Activated effector memory CD4-positive, alpha-beta T cell treated with anti-CD3 and anti-CD28 coated beads, Interleukin-2, amount 50 U/mL, for 16 hours (primary cell): ENCODE measurements at places on chromosomes 12 and 14.
A peak's percentile ranks its signal among the peaks of the same experiment; 100 is the strongest.

DNA sequence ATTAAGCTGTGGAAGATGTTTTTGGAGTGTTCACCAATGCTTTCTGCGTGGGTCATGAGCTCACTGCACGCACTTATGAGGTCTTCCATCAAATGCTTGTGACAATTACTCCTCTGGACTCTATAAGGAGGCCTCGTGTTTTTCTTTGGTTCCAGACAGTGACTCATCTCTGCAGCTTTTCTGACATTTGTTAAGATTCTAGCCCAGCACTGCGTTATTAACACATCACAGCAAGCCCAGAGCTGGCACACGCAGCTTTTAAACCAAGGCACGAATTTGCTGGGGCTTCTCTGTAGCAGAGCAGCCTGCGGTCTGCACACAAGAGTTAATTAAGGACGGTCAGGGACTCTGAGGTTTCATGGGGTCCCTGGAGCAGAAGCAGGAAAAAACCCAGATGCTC, 16.9 kb downstream of the MEG3 start:
- no peak for DNase-seq

DNA sequence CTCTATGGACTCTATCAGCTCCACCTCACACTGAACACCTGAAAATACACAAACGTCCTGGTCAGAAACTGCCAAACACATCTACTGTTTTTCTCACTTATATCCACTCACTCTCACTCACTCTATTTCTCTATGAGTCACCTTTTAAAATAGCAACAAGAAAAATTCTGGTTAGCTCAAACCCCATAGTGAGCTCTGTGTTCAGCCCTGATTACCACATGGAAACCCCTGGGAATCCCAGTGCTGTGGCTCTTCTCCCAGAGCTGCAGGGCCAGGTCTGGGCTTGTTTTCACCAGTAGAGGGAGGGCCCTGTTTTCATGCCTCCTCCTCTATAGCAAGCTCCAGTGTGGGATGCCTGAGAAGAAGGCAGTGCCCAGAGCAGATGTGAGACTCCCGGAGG, 1126.1 kb downstream of the TMEM121 start:
- no peak for DNase-seq

GRCh38 chr12:15693228-15693911, 95.8 kb downstream of the EPS8 start:
- DNase-seq = no peak

GRCh38 chr14:53962953-53963319, 6.3 kb upstream of the BMP4 start:
- DNase-seq = no peak

GRCh38 chr14:51546603-51547258, 105.0 kb upstream of the FRMD6 start:
- DNase-seq = no peak

- no peak for DNase-seq
These were observed 17.3 kb downstream of the MAP3K9 start for GRCh38 chr14:70791971-70792370.

- no peak for DNase-seq
These were observed 2.6 kb downstream of the TRMT61A start for GRCh38 chr14:103531421-103532215.

- no peak for DNase-seq
These were observed 115.9 kb upstream of the PELI2 start for GRCh38 chr14:56002342-56002741.

- DNase-seq = peak; percentile 56
These were observed 63.4 kb downstream of the BEGAIN start for GRCh38 chr14:100523843-100524169.

- no peak for DNase-seq
These were observed 36.5 kb downstream of the CMKLR1 start for GRCh38 chr12:108302403-108303311.

- no peak for DNase-seq
These were observed 57.5 kb upstream of the PIWIL1 start for GRCh38 chr12:130280231-130280630.

DNA sequence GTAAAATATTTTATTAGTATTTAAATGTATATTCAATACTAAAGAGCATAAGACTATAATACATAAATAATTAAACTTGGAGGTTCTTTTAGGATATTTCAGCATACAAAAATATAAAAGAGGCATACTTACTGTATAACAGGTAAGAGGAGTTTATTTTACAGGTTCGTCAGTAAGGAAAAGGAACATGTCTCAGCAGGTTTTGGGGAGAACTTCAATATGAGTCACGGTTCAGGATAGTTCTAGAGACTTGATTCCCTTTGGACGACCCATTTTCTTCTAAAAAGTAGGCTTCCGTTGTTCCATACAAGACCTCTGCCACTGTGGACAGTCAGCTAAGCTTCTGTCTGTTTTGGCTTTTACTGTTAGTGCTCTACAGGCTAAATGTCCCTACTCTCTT, 181.1 kb downstream of the ALX1 start:
- DNase-seq = no peak

DNA sequence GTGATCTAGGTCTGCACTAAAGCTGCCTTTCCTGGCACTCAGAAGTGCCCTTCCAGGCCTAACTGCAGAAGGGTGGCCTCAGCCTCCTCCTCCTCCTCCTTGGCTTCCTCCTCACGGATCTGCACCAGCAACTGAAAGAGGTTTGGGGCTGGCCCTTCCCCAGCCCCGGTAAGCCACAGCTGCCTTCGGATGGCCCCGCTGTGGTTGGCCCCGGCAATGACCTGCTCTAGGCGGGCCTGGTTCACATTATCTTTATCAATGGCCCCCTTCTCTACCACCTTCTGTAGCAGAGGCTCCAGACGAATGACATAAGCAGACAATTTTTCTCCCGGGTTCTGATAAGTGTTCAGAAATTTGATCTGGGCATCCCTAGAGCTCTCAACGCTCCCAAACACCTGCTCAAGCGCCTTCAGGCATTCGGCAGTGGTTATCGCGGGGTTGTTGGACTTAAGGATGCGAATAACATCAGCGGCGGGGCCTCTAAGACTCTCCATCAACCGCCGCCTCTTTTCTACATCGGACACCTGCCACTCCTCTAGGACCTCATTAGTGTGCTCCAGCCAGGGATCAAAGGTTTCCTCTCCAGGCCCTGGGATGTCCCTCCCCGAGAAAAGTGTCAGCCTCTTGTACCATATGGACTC, 1.5 kb downstream of the PNMA1 start:
- peak; percentile 73 for DNase-seq

DNA sequence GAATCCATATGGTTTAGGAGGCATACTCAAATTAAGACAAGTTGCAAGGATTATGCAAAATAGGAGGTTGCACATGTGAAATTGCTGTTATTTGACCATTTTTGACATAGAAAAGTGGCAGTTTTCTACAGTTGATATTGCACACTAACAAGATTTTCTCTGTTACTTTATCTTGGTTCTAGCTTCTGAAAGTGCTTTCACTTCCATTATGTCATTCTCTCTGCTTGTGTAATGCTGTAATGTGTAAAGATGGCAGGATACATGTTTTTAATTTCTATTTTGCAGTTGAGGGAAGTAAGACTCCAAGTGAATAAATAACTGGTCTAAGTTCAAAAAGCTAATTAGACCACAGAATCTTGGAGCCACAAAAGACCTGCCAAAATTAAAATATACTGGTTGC, 60.6 kb downstream of the MYRFL start:
- no peak for DNase-seq

DNA sequence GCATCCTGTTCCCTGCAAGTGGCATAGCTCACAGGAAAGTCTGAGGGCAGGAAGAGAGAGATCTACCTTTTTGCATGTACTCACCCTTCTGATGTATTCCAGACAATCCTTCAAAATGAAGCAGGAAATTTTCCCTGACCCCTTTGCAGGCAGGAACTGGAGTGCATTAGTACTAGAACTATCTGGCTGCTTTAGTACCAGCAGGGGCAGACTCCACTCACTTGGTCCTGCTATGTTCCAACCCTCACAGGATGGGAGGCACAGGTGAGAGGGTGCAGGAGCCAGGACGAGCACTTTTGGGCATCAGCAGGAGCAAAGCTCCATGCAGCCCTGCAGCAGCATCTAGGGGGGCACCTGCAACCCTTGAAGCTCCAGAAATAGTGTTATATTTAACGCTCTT, 116.3 kb upstream of the IGF1 start:
- DNase-seq = no peak

- no peak for DNase-seq
These were observed at the start of gene HOXC4 for GRCh38 chr12:54053751-54054741. Gene HOXC4, plus strand, starts transcription at chr12:54053835. Its CDS starts 88 bp downstream, at chr12:54053923.

GRCh38 chr14:68981539-68981976, 2.5 kb upstream of the ACTN1 start:
- DNase-seq = no peak

DNA sequence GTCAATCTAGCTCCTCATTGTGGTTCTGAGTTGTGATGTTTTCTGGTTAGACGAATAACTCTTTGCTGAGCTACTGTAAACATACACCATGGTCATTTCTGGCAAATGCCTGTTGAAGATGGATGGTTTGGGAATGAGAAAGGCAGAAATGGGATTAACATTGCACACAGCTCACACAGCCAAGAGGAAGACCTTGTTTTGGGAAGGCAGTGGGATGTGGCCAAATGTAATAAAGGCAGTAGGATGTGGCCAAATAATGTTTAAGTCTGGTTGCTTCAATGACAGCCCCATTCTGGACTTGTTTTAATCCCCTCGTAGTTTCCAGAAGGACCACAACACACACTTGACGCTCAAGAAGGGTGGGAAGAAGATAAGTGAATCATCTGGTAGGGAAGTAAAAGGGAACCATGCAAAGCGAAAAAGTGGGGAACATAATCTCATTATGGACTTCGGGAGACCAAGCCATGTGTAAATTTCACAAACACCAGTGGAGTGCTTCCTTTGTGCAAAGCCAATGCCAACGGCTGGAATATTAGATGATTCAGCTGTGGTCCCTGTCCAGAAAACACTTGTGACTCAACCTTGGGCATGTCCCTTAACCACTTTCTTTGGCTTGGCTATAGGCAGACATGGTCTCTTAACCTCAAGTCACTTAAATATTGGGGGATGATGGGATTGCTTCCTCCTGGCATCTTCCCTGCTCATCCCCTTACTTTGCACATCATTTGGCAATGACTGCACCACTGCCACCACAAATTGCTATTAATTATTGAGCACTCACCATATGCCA, 284.4 kb upstream of the CRY1 start:
- no peak for DNase-seq

DNA sequence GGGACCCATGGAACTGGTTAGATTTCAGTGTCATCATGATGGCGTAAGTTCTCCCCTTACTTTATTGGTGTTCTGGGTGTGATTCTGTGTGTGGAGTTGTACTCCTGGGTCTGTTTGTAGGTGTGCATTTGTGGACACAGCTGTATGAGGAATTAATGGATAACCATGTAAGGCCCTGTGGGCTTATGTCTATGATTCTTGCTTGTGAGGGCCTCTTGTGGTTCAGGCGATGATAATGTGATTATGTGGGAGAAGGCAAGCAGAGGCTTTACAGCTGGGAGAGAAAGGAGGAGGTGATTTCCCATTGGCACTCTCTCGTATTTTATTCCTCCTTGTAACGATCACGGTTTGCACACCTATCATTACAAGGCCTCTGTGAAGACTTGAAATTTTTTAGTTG, 96.1 kb downstream of the SCN8A start:
- DNase-seq = no peak

DNA sequence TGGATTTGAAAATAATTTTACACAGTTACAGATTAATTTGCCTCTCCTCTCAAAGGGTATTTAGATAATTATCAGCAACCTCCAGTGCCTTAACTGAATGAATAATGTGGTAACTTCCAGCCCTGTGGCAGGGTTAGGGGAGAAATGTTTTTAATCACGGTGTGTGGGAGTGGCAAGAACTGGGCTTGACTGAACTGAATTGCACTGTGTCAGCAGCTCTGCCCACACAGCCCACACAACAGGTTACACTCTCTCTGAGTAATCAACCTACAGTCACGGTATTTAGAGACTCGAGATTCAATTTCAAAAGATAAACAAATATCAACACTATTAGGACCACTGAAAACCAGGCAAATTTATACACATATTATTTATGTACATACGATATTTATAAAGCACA, 198.5 kb downstream of the KCNC2 start:
- no peak for DNase-seq

DNA sequence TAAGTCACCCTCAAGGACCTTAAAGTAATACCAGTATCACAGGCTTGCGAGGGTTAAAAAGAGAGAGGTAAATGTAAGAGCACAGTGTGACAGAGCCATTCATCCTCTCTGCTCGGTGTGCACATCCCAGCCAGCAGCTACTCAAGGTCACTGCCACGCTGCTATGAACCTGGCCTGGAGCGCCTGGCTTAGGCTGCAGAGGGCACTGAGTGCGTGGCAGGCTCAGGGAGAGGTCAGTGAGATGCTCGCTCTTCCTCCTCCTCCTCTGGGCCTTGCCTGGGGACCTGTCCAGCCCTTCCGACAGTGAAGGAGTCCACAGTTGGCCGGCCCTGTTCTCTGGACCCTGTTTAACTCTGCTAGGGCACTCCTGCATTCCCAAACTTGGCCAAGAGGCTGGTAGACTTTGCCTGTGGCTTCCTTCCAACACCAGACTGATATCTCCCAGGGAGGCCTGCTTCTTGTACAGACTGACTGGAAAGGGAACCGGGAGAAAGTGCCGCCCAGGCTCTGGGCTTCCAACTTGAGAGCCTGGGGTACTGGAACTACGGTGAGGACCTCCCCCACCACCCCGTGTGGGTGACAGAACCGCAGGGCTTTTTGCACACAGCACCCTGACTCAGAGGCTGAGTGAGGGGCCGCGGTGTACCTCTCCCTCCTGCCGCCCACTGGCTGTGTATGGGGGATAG, 62.6 kb upstream of the CORO1C start:
- DNase-seq = no peak

- DNase-seq = no peak
These were observed 1.9 kb downstream of the NFE2 start for GRCh38 chr12:54298904-54299303.

- DNase-seq = no peak
These were observed 38.2 kb downstream of the RAD52 start for GRCh38 chr12:911191-911826.

- peak; percentile 90 for DNase-seq
These were observed 11.1 kb upstream of the NINJ2 start for GRCh38 chr12:674272-674781.

DNA sequence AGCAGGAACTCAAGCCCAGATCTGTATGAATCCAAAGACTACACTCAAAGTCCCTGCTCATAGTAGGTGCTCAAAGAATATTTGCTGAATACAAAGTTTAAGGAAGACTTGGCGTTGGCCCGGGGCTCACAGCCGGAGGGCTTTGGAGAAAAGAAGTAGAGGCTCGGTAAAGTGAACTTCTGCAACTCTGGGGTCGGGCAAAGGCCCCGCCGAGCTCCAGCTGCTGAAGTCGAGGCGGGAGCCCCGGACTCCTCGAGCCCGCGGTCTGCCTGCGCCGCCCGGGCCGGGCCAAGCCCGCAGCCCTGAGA, 335 bp downstream of the GCN1 start:
- DNase-seq = no peak

- DNase-seq = no peak
These were observed 317.6 kb downstream of the DPF3 start for GRCh38 chr14:72576258-72576657.
